ENCODE measurements at places on chromosomes 12 and 14. TPM values are rescaled to one million over a fixed set of nuclear protein-coding genes. Genes with fewer than 3 reads are reported as not detected.

ALX1 gene
- total RNA-seq, result not detected

TSPAN31 gene
- 58.3 TPM for total RNA-seq

- no peak for DNase-seq
Measured at GRCh38 chr12:125989696-125990095, 924.5 kb downstream of the AACS start.

GRCh38 chr12:14390870-14391530, 25.5 kb downstream of the ATF7IP start:
- DNase-seq, result no peak

TMEM63C gene
- 6.3 TPM for total RNA-seq

DNA sequence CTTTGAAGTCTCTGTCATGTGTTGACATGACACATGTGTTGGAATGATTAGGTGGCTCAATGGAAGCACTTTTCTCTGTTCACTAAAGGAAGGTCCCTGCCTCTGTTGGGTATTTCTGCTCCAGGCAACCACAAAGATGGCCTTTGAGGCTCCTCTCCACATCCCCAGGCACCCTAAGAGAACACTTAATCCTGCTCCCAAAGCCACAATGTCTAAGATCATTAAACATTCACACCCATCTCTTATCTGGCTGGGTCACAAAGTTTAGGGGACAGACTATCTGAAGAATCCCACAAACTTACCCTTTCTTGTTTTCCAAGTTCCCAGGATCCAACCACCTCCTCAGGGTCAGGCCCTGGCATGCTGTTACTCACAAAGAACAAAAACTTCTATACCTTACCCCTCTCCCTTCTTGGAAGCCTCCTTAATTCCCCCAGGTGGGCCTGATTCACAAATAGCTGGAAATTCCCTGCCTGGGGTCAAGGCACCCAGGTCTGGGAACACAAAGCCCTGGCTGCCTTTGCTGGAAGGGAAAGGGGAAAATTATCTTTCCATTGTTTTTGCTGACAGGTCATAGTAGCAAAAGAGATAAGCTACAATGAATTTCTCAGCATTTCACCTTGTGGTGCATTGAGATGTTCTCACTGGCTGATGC, 333.7 kb downstream of the PCNX1 start:
- DNase-seq, result peak; percentile 51

ACSS3 gene
- total RNA-seq, result not detected

DNA sequence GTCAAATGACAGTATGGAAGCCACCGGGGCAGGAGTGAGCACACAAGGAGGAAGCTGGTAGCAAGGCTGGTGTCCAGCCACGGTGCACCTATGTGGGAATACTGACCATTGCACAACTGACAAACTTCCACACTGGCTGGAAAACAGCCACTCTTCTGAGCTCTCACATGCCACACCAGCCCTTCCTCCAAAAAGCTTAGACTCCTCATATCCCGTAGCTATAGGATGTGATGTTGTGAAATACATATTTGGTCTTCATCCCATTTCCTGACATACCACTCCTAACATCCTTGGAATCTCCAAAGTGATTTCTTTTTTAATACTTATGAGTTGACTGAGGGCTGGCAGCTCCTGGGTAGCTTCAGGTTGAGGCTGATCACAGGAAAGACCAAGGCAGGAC, 103.6 kb downstream of the NTF3 start:
- no peak for DNase-seq

BEST3 gene
- not detected for total RNA-seq

- DNase-seq, result no peak
Measured at GRCh38 chr12:21984375-21984774, 43.1 kb upstream of the ABCC9 start.
